SJCRH30 (cell line): ENCODE measurements at places on chromosomes 13 and 19. TPM values are rescaled to one million over a fixed set of nuclear protein-coding genes. Genes with fewer than 3 reads are reported as not detected.

ZNF765 gene
- total RNA-seq: 14.3 and 15.4 TPM in 2 replicates

ZNF579 gene
- 5.4 and 7.5 TPM in 2 replicates for total RNA-seq

CACNA1A gene
- total RNA-seq: 0.12 TPM in 1 of 2 replicates, not detected in the other

ACP7 gene
- total RNA-seq: not detected in 2 replicates

KLHL1 gene
- total RNA-seq: not detected in 2 replicates

PSPN gene
- total RNA-seq: 1.2 and 1.4 TPM in 2 replicates

FRY gene
- total RNA-seq: 3.0 and 4.8 TPM in 2 replicates

SYCN gene
- total RNA-seq: not detected in 2 replicates

SIGLEC12 gene
- total RNA-seq: not detected in 2 replicates

UBL3 gene
- 19.4 and 20.9 TPM in 2 replicates for total RNA-seq

- DNase-seq: peak; percentile 3
Observed at GRCh38 chr13:102654756-102655155, 40.1 kb downstream of the METTL21C start.

DNA sequence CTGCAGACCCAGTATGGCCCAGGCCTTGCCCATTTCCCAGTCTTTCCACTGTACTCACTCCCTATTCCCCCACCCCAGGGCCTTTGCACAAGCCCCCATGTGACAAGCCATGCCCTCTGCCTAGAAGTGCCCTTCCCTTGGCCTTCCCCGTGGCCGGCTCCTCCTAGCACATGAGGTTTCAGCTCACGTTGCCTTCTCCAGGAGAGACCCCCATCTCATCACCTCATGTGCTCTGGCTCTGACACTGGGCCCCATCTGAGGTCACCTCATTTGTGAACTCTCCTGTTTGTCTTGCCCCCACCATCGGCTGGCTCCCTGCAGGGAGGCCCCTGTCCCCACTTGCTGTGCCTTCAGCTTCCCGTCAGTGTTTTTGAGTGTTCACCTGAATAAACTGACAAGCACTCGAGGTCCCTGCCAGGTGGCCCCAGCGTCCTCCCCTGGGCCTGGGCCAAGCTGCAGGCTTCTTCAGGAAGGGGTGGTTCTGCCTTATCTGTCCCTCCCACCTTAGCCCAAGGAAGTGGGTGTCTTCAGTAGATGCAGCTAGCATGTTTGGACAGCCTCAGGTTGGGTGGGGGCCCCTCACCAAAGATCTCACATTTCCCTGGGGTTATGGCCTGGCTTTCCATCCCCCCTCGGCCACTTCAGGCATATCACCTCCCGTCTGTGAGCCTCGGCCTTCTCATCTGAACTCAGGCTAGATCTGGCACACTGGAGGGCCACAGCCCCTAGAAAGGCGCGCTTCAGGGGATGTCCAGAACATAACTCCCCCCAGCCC, 3.8 kb upstream of the SLC25A42 start:
- DNase-seq: no peak

GRCh38 chr13:78758549-78758948, 99.6 kb upstream of the OBI1 start:
- no peak for DNase-seq

DNA sequence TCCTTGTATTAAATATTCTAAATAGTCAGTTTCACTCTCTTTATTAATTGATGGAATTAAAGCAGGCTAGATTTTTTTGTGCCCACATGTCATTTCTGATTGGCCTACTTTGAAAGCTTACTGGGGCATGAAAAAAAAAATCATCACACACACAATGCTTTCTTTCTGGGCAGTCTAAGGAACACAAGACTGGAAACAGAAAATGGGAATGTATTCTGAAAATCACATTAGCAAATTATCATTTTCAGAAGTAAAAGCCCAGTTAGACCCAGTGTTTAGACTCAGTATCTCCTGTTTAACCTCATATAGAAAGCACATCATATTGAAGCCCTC, 339.4 kb downstream of the SPRY2 start:
- no peak for DNase-seq

DNA sequence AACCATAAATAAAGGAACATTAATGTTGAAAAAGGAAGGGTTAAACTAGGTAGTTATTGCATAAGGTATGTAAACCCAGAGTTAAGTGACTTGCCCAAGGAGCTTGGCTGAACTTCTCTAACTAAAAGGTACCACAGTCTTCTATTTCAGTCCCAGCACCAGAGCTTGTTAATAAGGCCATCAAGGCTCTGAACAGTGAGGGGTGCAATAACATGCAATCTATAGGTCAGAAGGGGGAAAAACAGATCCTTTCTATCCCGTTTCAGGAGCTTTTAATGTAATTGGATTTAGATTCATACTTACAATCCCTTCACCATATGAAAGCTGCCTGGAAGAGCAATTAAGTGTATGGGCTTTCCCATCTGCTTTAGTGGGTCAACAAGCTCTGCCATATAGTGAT, 441.5 kb upstream of the SPRY2 start:
- DNase-seq: no peak

- DNase-seq: no peak
Observed at GRCh38 chr19:9818175-9818733, 625 bp downstream of the FBXL12 start.

GRCh38 chr19:47158367-47158791, 27.7 kb downstream of the SAE1 start:
- DNase-seq: no peak

DNA sequence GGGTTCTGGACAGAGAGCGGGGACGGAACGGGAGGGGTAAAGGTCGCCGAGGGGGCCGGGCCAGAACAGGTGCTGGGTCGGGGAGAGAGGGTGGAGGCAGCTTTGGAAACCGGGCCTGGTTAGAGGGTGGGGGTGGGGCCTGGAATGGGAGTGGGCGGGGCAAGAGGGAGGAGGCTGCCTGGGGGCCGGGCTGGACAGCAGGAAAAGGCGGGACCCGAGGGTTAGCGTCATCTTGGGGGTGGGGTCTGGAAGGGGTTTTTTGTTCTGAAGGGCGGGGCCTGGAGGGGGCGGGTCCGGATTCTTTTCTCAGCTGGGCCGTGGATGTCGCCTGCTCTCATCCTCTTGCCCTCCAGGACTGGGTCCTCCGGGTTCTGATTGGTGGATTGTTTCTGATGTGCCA, 4.3 kb upstream of the ZNF813 start:
- DNase-seq: peak; percentile 18

DNA sequence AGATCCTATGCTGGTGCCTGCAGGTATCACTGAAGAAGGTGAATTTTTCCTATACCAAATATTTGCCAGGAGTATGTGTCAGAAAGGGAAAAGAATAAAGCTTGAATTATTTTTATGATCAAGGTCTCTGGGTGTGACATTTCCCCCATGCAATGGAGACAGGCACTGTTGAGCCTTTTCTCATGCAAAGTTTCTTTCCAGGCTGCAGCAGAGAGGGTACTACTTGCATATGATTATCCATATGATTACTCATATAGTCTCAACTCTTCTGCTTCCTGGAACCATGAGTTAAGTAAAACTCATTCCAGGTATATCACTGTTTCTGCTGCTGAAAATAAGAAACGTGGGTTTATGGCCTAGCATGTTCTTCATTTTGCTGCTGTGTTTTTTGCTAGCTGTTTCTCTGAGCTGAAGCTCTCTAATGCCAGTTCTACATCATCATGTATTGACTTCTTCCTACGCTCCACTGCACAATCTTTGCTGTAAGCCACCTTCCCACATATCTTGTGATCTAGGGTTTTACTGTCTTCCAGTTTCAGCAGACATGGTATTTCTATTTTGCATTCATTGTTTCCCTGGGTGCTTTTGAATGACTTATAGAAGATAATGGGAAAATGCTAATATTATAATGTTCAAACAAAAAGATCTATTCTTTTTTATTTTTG, 278.7 kb upstream of the GPC6 start:
- no peak for DNase-seq

DNA sequence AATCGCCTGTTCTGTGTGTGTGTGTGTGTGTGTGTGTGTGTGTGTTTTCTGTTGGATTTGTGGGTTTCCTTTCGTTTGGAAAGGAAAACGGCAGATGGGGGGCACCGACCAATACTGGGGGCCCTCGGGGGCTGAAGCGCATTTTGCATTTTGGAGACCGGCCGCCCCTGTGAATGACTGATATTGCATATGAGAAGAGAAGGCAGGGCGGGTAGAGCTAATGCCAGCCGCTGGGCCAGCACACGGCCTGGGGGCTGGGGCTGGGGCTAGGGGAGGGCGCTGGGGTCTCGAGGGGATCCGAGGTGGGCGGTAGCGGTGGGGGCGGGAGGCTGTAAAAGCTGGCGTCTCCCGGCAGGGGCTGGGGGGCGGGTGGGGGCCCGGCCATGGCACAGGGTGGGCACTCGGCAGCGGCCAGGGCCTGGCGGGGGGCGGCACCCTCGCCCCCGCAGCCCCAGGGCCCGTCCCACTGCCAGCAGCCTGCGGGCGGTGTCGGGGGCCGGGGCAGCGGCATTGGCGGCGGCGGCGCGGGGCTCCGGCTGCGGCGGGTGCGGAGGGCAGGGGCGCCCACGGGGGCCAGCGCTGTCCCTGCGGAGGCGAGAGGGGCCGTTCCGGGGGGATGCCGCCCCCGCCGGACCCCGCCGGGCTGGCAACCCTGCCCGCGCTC, 11.2 kb downstream of the ANO8 start:
- no peak for DNase-seq

GRCh38 chr13:67228916-67229315, 1.2 kb downstream of the PCDH9 start:
- DNase-seq: peak; percentile 36

- DNase-seq: peak; percentile 77
Observed at GRCh38 chr19:45779231-45780145, 2.8 kb downstream of the DMPK start.

GRCh38 chr13:30465343-30465592, 468 bp downstream of the HMGB1 start:
- no peak for DNase-seq

GRCh38 chr13:93256998-93257397, 30.4 kb downstream of the GPC6 start:
- DNase-seq: no peak

DNA sequence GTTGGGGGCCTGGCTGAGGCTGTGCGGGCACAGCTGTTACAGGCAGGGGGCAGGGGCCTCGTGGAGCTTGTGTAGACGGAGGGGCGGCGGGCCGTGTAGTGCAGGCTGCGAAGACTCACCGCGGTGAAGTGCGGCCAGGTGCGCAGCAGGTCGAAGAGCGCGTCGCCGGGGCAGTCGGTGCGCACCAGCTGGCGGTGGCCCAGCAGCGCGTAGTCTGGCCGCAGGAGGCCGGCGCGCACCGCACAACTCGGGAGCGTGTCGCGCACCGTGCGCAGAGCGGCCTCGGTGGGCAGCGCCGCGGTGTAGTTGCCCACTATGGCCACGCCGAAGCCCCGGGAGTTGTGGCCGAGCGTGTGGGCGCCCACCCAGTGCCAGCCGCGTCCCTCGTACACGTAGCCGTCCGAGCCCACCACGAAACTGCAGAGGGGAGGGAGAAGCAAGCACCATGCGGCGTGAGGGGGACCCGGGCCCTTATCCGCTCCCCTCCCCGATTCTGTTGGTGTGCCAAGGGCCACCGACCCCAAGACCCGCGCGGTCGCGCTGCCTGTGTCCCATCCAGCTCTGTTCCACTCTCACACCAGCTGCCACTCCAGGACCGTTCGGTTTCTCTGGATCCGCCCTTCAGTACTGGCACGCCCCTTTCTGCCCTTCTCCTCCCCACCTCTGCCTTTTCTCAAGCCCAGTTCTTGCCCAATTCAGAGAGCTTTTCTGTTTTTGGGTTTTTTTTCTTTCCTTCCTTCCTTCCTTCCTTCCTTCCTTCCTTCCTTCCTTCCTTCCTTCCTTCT, 5.4 kb upstream of the RASAL3 start:
- DNase-seq: no peak

GRCh38 chr19:12840091-12841079, 2.1 kb downstream of the MAST1 start:
- peak; percentile 75 for DNase-seq

- DNase-seq: no peak
Observed at GRCh38 chr13:72062566-72062965, 195.6 kb upstream of the DACH1 start.

GRCh38 chr13:33846303-33847062, 28.5 kb downstream of the RFC3 start:
- no peak for DNase-seq

DNA sequence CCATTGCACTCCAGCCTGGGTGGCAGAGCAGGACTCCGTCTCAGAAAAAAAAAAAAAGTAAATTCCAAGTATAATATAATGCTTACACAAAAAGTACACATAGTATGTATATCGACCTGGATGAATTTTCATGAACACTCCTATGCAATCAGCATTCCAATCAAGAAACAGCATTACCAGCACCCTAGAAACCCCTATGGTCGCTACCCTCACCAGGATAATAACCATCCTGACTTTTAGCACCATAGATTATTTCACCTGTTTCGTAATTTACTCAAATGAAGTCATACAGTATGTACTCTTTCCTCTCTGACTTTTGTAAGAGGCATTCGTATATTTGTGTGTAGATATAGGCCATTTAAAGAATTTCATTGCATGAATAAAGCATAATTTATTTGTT, 47.6 kb downstream of the PCDH8 start:
- DNase-seq: no peak

DNA sequence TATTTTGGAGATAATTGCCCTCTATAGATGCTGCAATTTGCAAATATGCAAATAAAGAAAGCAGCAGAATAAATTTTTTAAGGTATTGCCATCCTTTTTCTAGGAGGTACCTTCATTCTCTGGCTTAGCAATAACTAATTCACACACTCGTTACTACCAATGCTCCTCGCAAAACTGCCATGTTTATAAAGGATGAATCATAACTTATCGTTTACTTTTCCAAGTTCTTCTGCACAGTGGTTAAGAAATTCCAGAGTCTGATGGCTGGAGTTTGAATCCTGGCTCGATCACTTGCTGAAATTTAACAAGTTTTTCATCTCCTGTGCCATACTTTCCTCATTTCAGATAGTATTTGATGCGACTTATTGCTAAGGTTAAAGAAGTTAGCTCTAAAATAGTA, 708.6 kb upstream of the KLHL1 start:
- peak; percentile 21 for DNase-seq

DNA sequence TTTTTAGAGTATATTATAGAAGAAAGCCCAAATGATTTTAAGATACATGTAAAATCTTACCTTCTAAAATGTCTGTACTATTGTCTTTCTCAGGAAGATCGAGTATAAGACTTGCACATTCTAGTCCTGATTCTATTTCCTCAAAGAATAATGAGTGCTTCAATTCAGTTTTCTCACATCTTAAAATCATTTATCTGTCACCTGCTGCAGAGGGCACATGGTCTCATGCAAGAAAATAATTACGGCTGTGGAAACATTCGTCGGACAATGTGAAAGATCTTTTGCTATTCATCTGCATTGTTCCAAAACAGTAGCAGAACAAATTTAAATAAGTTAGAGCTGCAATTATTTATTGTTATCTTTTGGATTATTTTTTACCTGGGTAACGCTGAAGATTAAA, 1403.5 kb downstream of the PCDH9 start:
- no peak for DNase-seq

- peak; percentile 94 for DNase-seq
Observed at GRCh38 chr19:5308451-5309437, 31.9 kb downstream of the PTPRS start.

GRCh38 chr19:10899151-10899653, 27.8 kb downstream of the CARM1 start:
- no peak for DNase-seq

- DNase-seq: no peak
Observed at GRCh38 chr19:47230921-47231214, at the start of gene BBC3. BBC3 (minus strand) TSS chr19:47231199; CDS start chr19:47228431, 2,768 bp downstream.

- no peak for DNase-seq
Observed at GRCh38 chr13:51681037-51681678, 96.9 kb downstream of the WDFY2 start.

GRCh38 chr19:3765121-3765520, 2.6 kb downstream of the MRPL54 start:
- DNase-seq: no peak
